ENCODE measurements at places on chromosomes 7 and 10. TPM values are rescaled to one million over a fixed set of nuclear protein-coding genes. Genes with fewer than 3 reads are reported as not detected.

Gene CCDC172
- not detected for total RNA-seq

DNA sequence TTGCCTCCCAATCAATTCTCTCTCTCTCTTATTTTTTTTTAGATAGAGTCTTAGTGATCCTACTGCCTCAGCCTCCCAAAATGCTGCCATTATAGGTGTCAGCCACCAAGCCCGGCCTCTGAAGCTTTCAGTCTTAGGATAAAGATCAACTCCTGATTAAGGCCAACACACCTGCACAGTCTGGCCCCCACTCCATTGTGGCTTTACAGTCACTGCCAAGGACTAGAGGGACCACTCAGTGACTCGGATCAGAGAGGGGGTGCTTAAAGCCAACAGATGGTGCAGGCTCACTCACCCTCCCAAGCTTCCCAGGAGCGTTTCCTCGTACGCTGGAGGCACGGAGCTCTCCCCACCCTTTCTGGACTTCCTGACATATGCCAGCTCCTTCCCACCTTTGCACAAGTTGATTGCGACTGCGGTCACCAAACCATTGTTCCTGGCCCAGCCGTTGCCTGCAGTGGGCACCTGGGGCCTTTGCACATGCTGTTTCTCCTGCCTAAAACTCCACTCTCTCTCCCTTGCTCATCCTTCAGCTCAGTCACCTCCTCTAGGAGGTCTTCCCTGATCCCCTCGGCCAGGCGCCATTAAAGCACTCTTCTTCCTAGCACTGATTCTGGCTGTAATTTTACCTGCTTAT is 1.7 kb upstream of the CDH23 start:
- no peak for DNase-seq

Gene OPN1SW
- not detected for total RNA-seq

DNA sequence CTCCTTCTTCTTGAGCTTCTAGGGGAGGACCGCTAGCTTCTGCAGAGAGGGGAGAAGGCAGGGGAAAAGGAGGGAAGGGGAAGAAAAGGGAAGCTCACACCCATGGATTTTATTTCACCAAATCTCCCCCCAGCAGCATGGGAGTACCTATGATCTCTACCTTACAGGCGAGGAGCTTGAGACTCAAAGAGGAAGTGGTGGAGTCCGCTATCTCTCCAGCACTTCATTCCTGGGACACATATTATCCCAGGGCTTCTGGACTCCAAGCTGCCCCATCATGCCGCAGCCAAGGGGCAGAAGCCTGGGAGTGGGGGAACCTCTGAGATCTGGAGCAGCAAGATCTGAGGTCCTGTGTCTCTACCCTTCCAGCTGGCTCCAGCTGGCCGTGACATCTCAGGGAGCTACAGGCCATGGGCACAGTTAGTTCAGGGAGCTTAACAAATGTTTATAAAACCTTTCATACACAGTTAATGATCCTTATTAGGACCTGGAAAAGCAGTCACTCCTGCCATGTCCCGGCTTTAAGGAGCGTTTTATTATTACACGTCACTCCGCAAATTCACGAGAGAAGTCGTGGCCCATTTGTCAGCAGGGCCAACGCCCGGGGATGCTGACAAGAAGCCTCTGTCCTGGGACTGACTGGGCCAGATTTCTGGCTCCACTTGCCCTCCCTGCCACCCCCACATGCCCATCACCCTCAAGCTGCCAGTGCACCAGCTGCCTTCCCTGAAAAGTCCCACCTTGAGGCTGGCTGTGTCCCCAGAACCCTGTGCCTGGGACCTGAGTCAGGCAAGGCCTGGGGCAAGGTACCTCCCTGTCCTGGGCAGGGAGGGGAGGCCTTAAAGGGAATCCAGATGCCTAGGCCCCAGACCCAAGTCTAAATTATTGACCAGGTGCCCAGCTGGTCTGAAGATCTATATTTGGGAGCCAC is 132.1 kb upstream of the ZMIZ1 start:
- DNase-seq, result no peak

Gene HABP2
- total RNA-seq, result 112 TPM

Gene DLX6
- total RNA-seq, result 0.38 TPM

All from progenitor cell of endocrine pancreas (in vitro differentiated cells).